Bronchial smooth muscle cell (primary cell): ENCODE measurements at places on chromosomes 1 and 21. TPM values are rescaled to one million over a fixed set of nuclear protein-coding genes. Genes with fewer than 3 reads are reported as not detected.

PLA2G5 gene
- total RNA-seq: 0.09 and 4.3 TPM in 2 replicates

TFF1 gene
- not detected in 2 replicates for total RNA-seq

SLAMF1 gene
- not detected in 2 replicates for total RNA-seq

CDCP2 gene
- total RNA-seq: not detected in 2 replicates

GUCA2B gene
- not detected in 2 replicates for total RNA-seq
